Chondrocyte (in vitro differentiated cells): ENCODE measurements at places on chromosomes 11 and 22. TPM values are rescaled to one million over a fixed set of nuclear protein-coding genes. Genes with fewer than 3 reads are reported as not detected.

DNA sequence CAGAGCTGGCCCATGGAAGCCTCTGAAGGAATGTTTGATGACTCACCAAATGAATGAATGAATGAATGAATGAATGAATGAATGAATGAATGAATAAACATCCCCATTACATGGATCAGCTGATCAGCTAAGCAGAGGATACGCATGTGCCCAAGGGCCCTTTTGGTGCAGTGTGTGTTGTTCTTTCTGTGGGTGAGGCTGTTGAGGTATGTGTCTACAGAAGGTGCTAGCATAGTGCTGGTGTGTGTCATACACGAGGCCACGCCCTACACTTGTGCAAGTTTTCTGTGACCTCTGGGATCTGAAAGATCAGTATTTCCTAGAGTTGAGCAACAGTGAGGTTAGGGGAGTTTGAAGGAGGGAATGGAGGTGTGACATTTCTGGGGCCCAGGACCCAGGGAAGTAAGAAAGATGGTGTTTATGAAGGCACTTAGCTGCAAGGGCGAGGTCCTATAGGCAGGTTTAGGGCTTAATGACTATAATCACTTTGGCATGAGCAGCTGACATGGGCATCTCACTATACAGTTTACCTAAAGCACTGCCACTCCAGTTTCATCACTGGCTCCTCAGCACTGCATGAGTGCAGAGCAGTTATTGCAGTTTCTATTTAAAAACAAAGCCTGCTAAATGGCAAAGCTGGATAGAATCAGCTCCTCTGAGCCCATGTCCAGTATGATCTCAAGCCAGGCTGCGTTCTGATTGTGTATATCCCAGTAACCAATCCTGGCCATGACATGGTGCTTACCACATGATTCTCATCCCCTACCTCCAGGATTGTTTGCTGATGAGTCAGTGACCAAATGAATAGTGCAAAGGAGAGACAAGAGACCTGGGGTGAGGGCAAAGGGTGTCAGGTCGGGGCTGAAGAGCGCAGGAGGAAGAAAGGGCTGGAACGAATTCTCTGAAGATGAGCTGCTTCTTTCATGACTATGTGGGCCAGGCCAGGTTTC is 36.4 kb upstream of the E2F8 start:
- no peak for DNase-seq

DNA sequence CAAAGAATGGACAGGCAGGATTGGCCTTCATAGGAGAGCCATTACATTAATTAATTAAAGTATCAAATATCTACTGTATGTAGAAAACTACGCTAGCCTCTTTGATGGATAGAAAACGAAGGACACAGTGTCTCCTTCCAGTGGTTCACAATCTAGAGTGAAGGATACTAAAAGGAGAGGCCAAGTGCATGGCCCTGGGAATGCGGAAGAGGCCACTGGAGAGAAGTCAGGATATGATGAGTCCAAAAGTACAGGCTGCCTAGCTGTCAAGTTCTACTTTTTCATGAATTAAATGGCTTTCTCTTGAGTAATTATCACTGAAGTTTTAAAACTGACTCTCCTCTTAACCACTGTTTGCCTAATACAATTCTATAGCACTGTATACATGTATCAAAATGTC is 41.9 kb downstream of the ATG16L2 start:
- DNase-seq: no peak

GRCh38 chr11:24760681-24761080 is 263.8 kb downstream of the LUZP2 start:
- no peak for DNase-seq

GRCh38 chr22:22878801-22879674 is 8.6 kb upstream of the IGLL5 start:
- DNase-seq: no peak

GRCh38 chr11:66617155-66617834 is 865 bp downstream of the RBM14 start:
- DNase-seq: peak; percentile 93

- DNase-seq: no peak
Measured at GRCh38 chr11:20844630-20845029, 175.2 kb downstream of the NELL1 start.

DNA sequence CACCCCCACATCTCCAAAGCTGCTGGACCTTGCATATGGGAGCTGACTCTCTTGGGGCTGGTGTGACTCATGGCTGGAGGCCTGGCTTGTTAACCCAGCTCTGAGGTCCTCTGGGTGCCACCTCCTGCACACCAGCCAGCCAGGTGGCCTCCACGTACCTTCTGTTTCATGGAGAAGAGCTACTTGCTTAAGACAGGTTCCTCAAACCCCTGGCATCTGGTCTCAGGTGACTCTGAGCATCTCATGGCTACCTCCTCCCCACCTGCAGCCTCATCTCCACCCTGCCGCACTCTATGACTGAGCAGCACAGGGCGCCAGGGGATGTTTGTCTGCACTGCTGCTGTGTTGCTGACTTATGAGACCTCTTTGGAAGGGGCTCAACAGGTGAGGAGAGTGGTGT is 55.7 kb downstream of the BCR start:
- no peak for DNase-seq

GRCh38 chr11:33646629-33647028 is 54.0 kb downstream of the C11orf91 start:
- DNase-seq: no peak

DNA sequence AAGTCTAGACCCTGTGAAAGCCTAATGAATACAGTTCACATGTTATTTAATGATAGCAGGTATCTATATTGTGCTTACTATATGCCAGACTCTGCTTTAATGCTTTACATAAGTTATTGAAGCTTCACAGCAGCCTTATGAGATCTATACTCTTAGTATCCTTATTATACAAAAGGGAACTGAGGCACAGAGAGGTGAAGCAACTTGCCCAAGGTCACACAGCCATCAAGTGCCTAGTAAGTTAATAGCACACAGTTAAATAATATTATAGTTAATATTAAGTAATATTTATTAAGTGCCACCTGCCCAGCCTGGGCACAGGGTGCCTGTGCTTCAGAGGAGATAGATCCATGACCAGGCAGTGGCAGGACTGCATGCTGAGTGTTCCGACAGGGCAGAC is 78.1 kb downstream of the TP53I11 start:
- no peak for DNase-seq

- no peak for DNase-seq
Measured at GRCh38 chr22:44333847-44334635, 21.3 kb upstream of the SHISAL1 start.

GRCh38 chr11:33375688-33376311 is 118.6 kb downstream of the HIPK3 start:
- no peak for DNase-seq

DNA sequence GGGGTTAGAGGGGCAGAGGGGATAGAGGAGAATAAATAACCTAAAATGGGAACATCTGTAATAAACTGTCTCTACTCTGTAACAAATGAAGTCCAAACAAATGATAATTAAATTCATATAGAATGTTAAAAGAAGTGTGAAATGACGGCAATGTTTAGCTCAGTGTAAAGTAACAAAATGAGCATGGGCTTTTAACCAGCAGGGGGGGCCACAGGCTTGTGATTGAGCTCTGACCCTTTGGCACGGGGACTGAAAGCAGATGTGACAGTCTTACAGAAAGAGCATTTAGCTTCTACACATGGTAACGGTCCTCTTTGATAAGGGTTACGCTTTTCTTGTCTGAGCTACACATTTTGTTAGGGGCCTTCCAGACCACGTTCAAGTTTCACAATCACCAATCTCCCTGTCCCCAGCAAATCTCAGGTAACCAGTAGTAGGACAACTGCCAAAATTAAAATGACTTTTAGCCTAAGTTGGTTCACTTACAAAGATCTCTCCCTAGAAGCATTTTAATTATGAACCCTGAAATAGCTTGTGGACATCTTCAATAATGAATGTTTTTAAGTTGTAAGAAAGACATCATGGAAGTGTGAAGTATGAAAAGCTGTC is 262.5 kb downstream of the DCDC1 start:
- no peak for DNase-seq

DNA sequence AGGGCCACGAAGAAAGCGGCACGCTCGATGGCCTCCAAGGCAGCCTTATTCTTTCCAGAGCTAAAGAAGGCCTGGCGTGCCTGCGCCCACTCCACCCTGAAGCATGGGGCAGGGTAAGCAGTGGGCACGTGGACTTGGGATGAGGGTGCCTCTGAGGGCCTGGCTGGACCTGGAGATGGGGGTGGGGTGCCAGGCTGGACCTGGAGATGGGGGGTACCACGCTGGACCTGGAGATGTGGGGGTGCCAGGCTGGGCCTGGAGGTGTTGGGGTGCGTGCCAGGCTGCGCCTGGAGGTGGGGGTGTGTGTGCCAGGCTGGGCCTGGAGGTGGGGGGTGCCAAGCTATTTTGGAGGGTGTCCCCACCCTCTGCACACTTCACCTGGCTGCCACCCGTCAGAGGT is 5.3 kb downstream of the CPT1B start:
- no peak for DNase-seq

The EXPH5 gene
- total RNA-seq: 0.75 to 1.5 TPM (median 1.1 TPM) in 3 replicates

The GP1BB gene
- 36.4 to 63.4 TPM (median 56.0 TPM) in 3 replicates for total RNA-seq

The FOLR1 gene
- total RNA-seq: 0.20 TPM in 1 of 3 replicates, not detected in the others

The PARVA gene
- total RNA-seq: 147 to 170 TPM (median 158 TPM) in 3 replicates

The SPTBN2 gene
- 13.2 to 18.6 TPM (median 15.7 TPM) in 3 replicates for total RNA-seq

The OR56B4 gene
- total RNA-seq: not detected in 3 replicates

The IFTAP gene
- 16.4 to 19.7 TPM (median 17.9 TPM) in 3 replicates for total RNA-seq

The CLP1 gene
- total RNA-seq: 12.2 to 14.9 TPM (median 13.8 TPM) in 3 replicates

The STK33 gene
- 3.0 to 4.5 TPM (median 3.4 TPM) in 3 replicates for total RNA-seq

The IGSF9B gene
- 8.4 to 18.3 TPM (median 9.3 TPM) in 3 replicates for total RNA-seq

The CBX7 gene
- 3.6 to 6.9 TPM (median 4.7 TPM) in 3 replicates for total RNA-seq

The SAMM50 gene
- total RNA-seq: 31.1 to 42.7 TPM (median 34.2 TPM) in 3 replicates
